ENCODE measurements at places on chromosomes 1 and 21.

- no peak for DNase-seq
Observed at GRCh38 chr1:42154685-42155084, 1.5 kb downstream of the GUCA2B start.

GRCh38 chr1:36531833-36532232 lies 49.1 kb upstream of the CSF3R start:
- DNase-seq = no peak

DNA sequence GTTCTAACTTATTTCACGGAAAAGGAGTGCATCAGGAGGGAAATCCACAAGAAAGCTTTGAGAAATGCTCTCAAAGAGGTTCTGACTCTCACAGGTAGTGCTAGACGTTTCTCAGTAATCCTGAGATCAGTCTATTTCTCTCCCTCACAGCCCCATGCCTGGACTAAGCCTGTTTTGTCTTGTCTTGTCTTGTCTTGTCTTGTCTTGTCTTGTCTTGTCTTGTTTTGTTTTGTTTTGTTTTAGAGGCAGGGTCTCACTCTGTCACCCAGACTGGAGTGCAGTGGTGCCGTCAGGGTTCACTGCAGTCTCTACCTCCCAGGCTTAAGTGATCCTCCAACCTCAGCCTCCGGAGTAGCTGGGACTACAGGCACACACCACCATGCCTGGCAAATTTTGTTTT lies 133.3 kb upstream of the SGIP1 start:
- DNase-seq = no peak

DNA sequence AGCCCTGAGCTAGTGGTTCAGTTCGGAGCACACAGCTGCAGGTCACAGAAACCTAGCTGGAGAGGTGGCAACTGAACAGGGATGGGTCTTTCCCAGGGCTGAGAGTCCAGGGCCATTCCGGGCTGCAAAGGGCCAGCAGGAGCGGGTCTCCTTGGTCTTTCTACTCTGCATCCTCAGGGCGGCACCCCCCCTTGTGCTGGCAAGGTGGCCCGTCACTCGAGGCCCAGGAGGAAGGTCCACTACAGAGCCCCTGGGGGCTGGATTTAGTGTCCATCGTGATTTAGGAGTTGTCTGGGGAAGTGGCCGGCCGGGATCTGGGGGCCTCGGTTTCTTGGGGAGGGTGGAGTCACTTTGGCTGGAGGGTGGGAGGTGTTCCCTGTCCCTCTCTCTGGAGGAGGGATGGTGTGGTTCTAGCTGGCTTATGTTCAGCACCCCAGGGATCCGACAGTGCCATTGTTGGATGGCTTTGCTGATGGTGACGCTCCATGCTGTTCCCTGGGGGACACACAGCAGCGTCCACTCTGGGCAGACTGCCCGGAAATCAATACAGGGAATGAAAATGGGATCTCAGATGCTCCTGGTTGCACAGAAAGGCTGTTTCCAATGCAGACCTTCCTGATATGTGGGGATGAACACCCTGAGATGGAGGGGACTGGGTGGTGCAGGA lies 64.4 kb downstream of the UMODL1 start:
- DNase-seq = no peak

DNA sequence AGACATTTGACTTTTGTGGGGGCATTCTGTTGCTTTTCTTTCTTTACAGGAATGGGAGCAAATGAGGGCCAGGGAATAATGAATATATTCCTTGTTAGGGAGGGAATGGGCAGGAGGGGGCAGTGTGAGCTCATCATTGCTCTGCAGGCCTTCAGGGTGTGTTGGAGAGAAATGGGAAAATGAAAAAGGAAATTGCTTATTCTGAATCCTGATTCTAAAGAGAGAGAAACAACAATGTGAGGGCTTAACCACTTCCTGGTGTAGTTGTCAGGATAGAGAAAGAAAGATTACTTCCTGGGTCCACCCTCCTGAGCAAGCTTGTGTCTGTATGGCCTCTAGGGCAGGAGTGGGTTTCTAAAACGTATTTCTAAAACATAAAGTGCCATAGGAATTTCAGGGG lies 28.3 kb downstream of the VANGL2 start:
- DNase-seq = peak; percentile 65

DNA sequence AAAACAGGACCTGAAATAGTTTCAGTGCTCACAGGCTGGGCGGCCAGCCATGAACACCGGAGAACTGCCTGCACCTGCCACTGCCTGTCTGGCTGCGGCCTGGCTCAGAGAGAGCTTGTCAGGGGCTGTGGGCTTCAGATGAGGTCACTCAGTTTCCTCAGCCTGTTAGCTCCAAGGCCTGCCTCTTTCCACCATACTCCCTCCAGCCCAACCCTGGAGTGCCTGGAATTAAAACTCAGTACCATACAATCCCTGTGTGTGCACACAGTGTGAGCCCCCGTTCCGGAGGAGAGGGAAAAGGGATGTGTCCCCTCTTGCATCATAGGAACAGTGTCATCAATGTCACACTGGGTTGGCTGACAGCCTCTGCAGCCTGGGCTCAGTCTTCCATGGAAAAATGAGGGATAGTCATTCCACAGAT lies 16.2 kb downstream of the CACNA1S start:
- DNase-seq = no peak

DNA sequence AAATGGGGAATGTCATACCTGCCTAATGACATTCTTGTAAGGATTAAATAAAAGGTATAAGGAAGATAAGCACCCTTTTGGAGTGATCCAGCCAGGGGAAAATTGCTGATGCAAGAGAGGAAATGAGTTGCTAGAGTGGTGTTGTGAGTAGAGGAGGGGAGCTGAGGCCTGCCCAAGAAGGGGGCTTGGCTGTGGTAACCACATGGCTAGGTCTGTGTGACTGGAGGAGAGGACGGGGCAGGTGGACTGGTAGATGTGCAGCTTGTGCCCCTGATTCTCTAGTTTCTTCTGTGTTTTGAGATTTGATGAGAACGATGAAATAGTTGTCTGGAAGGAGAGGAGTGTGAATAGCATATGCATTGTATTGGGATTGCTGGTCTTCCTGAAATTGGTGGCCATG lies 6.6 kb downstream of the TXLNA start:
- DNase-seq = no peak

- DNase-seq = no peak
Observed at GRCh38 chr1:226820941-226821718, 49.3 kb upstream of the PSEN2 start.

DNA sequence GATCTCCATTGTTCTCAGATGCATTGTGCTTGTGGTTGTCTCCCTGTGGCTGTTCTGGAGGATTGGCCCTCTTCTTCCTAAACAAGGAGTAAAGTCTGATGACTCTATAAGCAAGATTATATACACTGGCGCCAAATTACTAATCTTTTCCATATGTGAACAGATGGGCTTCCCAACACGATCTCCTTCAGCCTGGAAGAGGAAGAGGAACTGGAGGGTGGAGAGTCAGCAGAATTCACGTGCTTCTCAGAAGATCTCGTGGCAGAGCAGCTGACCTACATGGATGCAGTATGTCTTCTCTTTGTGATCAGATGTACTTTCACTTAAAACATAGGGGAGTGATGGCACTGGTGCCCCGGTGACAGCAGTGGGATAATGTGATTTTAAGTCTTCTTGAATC lies 78.7 kb downstream of the RGL1 start:
- no peak for DNase-seq

DNA sequence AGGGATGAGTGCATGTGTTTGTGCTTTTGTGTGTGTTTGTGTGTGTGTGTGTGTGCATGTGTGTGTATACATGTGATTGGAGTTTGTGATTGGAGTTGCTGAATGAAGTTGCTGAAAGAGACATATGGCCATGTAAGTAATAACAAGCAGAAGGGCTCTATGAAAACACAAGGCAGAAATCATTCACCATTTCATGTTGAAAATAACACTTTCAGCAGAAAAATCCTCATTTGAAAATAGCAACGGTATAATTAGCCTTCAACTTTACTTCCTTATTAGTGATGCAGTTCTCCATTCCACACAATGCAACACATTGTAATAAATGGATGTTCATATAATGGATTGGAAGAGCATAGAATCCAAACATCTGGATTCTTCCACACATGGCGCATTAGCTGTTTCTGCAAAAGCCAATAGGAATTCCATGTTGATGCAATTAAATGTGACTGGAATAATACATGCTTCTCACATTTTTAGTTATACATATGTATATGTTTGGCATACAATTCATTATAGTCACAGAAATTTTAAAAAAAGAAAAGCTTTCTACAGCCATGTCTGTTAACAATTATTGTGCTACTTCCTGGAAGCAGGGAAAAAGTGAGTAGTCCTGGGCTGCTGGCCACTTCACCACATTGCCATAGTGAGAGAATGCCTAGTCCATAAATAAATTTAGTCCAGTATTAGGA lies 538.0 kb downstream of the LTN1 start:
- DNase-seq = no peak

DNA sequence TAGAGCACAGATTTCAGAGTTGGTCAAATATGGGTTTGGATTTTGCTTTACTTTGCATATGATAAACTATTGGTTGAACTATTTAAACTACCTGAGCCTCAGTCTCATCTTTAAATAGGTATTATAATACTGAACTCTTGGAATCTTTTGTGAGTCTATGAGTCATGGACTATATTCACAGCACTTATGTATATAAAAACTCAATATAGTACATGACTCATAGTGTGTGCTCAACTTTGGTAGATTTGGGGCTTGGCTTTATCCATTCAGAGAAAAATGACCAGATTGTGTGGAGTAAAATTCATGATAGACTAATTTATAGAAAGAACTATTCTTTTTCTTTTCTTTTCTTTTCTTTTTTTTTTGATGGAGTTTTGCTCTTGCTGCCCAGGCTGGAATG lies 28.7 kb downstream of the FCRL3 start:
- DNase-seq = no peak

DNA sequence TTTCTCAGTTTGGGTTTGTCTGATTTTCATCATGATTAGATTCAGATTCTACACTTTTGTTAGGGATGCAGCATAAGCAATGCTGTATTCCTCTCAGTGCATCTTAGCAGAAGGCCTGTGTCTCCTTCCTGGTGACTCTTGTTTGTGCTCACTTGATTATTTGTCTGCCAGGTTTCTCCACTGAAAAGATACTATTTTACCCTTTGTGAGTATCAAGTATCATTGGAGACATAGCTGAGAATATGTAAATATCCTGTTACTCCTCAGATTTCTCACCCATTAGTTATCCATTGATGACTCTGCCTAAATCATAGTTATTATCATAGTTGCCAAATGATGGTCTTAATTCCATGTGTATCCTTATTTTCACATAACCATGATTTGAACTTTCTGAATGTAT lies 148.5 kb downstream of the POU2F1 start:
- DNase-seq = no peak

DNA sequence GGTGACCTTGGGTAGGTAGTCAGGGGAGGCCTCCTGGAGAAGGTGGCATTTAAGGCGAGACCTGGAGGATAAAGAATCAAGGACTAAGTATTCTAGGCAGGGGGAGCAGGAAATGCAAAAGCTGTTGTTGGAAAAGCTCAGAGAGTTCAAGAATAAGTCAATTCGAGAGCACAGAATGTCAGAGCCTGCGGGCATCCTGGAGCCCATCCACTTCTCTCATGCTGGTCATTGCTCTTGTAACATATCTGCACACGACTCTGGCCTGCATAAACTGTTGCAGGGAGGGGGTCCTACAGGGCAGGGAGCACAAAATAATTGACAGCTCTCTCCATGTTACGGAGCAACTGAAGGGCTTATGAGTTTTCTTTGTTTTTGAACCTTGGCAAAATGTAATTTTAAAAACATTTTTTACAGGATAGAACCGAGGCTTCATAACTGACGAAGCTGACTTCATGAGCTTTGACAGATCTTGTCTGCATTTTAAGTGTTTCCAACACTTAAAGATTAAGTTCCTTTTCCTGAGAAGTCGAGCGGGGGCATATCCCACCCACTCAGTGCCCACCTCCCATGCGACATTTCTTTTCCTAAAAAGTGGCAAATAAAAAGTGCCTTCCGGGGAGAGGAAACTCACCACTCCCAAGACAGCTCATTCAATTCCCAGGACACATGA lies 4.2 kb downstream of the PLA2G5 start:
- no peak for DNase-seq

- no peak for DNase-seq
Observed at GRCh38 chr1:191575746-191576145, 582.5 kb upstream of the RGS18 start.

DNA sequence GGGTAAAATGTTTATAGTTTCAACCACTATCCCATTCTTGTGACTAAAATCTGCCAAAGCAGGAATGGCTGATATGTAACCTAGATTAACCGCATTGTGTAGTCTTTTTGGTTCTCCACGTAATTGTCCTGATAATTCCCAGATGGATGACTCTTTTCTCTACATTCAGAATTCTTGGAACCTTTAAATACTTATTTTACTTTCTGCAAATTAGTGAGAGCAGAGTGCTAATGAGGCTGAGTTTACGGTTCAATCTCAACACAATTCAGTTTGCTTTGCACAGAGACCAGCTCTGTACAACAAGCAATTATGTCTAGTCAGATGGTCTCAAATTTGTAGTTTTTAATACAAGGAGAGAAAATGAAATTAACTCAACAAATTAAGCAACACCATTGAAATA lies 9.1 kb downstream of the CRB1 start:
- no peak for DNase-seq

GRCh38 chr1:63255153-63255552 lies 67.2 kb upstream of the FOXD3 start:
- no peak for DNase-seq

GRCh38 chr1:94716965-94717364 lies 103.2 kb upstream of the SLC44A3 start:
- no peak for DNase-seq

DNA sequence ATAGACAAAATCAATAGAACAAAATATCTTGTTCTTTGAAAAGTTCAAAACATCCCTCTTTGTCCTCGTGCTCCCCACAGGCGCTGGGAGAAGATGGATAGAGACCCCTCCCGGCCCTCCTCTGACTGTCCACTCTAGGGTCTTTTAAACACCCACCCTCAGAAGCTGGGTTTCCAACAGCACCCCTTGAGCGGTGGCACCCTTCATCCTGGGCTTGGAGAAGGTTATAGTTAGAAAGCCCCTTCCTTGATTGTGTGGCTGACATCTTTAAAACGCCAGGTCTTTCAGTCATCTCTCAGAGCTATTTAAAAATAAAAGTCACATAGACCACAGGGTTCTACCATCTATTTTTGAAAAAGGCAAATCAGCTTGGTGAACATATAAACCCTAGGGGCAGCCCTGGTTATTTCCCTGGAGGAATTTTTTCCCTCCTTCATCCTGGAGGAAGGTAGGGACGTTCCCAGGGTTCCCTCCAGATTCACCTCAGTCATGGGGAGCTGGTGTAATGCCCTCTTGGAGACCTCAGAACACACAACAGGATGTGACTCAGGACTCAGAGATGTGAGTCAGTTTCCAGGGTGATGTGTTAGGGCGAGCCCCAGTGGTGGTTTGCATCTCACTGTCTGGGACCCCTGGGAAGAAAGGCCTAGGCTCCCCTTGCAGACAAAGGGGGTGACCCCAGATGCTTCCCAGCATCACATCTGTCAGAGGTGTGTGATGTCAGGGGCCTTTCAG lies 138.5 kb downstream of the CLIC6 start:
- no peak for DNase-seq

GRCh38 chr1:28965271-28965870 lies 51.0 kb downstream of the EPB41 start:
- peak; percentile 17 for DNase-seq

DNA sequence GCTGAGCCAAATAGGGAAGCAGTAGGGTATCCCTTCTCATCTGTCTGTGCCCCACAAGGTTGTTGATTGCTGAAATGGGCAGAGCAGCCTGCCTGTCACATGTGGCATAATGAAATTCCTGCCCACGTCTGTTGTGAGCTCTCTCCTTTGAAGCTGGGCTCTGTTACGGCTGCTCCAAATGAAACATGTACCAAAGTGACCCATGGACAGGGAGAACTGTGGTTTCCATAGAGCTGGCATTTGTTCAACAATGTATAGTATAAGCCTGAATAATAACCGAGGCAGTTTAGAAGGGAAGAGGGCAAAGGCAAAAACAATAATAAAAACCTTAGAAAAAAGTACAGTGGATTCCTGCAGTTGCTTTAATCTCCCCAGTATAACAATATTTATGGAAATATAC lies 149.7 kb downstream of the LYPLAL1 start:
- DNase-seq = no peak
